Activated B cell treated with CpG ODN at 0.5 μM for 24 hours (primary cell): ENCODE measurements at places on chromosomes 5 and 9. TPM values are rescaled to one million over a fixed set of nuclear protein-coding genes. Genes with fewer than 3 reads are reported as not detected.

DNA sequence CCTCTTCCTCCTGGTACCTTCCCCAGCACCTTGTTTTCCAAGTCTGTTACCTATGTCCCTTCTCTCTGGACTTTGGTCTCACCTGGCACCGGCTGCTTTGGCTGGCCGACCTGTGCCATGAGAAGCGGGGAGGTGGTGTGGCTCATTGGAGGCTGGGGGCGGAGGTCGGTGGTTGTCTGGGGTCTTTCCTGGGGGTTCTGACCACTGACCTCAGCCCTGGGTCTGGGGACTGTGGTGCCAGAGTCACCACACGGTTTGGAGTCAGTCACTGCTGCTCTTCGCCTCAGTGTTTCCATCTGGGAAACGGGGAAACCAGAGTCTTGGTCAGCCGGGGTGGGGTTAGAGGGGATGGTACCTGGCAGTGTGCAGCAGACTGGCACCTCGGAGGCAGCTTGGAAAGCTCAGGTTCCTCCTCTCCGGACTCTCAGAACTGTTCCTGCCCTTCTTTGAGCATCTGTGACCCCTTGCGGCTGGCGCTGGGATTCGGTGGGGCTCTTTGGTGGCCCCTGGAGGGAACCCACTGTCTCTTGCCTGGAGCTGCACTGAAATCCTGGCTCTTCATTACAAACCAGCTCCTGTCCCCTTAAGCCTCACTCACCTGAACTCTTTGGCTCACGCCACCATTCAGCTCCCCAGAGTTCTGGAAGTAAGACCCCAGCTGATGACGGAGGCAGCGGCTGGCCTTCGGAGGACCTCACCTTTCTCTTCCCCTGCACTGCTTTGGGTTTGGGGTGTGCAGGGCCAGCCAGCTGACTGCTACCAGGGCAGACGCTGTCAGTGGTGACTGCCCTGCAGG, 4.1 kb upstream of the RXRA start:
- no peak for DNase-seq

GRCh38 chr5:57303985-57304384, 130.1 kb downstream of the GPBP1 start:
- DNase-seq = no peak

DNA sequence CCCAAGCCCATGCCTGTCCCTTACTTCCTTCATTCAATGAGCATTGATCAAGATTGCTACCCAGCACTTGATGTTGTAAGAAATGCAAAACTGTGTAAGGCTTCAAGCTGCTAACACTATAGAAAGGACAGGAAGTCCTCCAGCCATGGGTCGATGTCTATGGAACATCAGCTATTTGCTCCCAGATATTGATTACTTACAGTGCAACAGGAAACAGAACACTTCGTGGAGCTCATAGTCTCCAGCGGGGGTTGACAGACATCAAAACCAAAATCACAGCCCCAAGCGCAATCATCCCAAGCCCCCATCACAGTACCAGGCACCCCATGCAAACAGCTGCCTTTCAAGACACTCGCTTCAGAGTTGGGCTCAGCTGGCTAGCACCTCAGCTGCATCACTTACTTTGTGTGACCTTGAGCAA, 26.8 kb upstream of the DUSP1 start:
- no peak for DNase-seq

CD14 gene
- total RNA-seq = 0.54 and 1.2 TPM in 2 replicates

DNA sequence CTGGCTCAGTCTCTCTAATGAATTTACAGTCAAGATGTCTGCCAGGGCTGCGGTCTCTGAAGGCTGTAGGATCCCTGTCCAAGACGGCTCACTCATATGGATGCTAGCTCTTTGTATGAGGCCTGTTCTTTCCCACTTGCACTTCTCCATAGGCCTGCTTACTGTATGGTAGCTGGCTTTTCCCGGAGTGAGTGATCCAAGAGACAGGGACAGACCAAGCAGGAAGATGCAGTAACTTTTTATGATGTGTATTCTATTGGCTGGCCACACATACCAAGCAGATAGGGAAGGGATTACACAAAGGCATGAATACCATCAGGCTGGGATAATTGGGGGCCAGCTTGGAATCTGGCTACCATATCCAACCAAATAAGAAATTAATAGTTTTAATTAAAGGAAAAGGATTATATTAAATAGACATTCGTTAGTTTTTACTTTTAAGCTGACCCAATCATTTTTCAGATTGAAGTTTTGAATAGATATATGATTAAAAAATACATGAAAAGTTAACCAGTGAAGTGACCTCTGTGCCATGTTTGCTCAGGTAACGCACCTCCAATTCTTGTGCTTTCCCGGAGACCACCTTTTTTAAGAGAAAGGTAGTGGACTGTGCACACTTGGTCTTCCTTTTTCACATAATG, 20.6 kb downstream of the NSD1 start:
- DNase-seq = no peak

- no peak for DNase-seq
These were observed 117.8 kb upstream of the OSMR start for GRCh38 chr5:38728029-38728428.

ZNF883 gene
- total RNA-seq = 0.33 and 1.0 TPM in 2 replicates

ANKHD1 gene
- 166 and 187 TPM in 2 replicates for total RNA-seq

DNA sequence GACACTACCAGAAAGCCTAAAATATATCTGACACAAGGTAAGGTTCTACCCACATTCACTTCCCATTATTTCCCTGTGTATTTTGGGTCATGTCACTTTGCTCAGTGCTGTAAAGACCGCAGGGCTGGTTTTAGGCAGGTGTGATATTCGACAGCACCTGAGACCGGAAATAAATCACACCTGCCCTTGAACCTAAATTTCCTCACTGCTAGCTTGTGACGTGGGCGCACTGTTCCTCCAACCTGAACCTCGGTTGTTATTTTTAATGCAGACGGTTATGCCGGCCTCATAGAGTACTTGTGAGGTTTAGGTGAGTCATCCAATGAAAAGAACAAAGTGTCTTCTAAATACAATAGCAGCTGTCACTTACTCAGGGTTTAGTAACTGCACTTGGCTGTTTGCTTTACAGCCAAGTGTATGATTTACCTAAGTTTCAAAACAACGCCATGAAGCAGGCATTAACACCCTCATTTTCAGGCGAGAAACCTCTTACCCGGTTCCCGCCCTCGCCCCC, 20.7 kb upstream of the ZNF782 start:
- no peak for DNase-seq

DNA sequence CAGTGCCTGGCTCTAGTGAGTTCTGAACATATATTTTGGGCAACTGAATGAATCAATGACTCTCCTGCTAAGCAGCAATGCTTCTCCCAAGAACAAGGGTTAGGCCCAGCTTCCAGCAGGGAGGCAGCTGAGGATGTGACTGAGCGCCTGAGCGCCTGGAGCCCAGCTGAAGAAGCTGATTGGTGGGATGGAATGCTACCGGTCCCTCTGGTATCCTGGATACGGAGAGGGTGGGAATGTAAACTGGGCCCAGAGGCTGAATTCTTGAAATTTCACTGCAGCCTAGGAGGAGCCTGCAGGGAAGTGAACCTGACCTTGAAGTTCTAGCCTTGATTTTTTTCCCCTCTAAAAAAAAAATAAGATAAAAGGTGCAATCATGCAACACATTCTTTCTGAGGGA, 43.2 kb downstream of the WWC1 start:
- DNase-seq = no peak

DNA sequence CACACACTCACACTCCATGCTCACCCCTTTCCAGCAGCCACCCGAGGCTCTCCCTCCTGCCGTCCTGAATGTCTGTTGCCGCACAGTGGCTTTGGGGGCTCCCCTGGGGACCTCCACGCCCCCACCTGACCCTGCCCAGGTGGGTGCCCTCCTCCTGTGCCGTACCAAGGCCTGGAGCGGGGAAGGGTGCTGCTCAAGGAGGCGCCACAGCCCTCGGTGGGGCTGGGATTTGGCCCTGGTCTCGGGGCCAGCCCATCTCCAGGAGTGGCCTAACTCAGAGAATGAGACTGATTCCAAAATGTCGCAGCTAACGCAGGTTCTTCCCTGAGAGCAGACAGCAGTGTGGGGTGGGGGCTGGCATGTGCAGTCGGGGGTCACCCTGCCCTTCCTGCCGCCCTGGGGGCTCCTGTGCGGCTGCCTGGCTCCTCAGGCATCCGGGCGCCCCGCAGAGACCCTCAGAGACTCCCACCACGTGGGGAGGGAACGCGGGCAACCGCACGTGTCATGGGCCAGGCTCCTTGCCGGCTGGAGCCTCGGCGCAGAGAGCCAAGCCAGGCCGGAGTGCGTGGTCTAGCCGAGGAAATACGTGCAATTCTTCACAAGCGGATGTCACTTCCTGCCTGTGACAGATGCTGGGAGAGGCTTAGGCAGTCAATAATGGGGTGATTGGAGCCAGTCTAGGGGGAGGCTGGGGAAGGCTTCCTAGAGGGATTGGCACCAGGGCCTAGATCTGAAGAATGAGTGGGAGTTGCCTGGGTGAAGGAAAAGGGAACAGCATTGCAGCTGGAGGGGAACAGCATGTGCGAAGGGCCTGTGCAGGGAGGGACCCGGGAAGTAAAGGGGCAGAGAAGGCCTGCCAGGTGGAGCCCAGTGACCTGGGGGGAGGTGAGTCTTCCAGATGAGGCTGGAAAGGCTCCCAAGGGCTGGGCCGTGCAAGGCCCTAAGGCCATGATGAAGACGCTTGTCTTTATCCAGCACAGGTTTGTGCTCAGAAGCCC, 44.1 kb downstream of the C9orf50 start:
- DNase-seq = no peak

DNA sequence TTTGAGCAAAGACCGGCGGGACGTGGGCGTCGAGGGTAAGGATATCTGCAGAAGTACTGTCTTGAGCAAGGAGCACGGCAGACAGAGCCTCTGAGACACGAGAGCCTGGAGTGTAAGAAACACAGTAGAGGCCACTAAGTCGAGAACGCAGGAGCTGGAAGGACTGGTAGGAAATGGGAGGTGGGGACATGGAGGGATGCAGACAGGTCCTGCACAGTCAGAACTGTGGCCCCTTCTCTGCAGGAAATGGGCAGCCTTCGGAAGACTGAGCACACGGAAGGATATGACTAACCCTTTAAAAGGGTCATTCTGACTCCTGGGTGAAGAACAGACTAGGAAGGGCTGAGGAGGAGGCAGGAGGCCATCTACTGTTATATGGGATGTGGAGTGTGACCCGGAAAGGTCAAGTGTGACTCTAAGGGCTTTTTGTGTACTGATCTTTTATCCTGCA, 1.4 kb upstream of the CAMSAP1 start:
- no peak for DNase-seq

GRIA1 gene
- total RNA-seq = not detected in 2 replicates

COL23A1 gene
- not detected in 2 replicates for total RNA-seq

PCDHB6 gene
- not detected in 2 replicates for total RNA-seq

GRCh38 chr9:5857928-5858327, 25.0 kb upstream of the ERMP1 start:
- DNase-seq = no peak

DNA sequence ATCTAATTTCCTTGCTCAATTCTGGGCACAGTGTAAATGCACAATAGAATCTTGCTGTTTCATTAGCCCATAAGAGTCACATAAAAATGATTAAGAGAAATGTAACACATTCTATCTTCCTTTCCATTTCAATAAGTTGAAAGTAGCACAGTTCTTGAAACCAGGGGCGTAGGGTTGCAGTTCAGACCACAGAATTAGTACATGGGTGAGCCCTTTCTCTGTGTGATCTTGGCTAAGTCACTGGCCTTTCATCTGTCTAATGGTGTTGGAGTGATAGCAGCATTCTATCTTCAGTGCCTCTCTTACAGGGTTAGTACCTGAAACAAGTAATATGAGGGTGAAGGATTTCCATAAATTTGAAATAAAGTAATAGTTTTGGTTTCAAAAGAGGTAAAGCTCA, 445.3 kb upstream of the ZNF462 start:
- DNase-seq = no peak

DNA sequence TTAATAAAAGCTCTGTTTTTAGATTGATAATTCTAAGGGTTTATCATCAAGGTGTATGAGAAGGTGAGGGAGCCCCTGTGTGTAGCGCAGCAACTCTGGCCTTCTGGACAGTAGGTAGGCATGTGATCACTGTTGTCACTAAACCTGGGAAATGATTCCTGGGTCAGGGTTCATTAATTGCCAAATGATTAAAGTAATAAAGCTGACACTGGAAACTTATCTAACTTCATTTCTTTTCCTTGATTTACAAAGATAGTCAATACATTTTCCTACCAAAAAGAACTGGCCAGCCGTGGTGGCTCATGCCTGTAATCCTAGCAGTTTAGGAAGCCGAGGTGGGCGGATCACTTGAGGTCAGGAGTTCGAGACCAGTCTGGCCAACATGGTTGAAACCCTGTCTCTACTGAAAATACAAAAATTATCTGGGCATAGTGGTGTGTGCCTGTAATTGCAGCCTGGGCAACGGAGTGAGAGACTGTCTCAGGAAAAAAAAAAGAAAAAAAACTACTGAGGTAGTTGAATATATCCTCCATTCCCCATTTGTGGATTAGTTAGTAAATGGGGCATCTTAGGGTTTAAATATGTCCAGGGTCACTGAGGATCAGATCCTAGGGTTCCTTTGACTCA, 2.4 kb downstream of the EHMT1 start:
- DNase-seq = no peak

DNA sequence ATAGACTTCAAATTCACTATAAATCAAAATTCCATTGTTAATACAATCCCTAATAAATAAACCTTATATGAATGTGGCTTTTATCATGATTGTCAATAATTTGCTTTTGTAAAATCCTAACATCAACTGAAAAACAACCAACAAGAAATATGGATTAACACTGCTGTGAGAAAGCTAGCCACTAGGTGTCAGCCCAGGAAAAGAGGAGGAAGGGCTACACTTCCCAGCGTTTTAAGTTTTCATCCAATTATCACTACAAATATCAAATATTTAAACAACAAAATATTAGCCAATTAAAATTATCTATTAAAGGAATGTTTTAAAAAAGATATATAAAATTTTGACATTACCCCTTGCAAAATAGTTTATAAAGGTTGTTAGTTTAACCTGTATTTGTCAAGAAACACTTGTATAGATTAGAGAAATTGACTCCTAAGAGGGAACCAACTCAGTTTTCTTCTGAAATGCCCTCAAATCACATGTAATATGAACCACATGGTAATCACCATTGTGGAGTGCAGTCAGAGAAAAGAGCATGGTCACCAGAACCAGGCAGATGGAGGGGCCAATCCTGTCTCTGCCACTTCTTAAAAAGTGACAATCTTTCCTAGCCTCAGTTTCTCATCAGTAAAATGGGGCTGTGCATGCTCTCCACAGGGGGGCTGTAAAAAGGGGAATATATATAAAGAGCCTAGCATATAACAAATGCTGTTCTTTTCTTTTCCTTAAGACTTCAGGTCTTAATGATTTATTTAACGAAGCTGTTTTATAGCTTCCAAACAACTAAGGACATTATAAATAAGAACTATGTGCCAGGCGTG, 188.2 kb downstream of the CRB2 start:
- no peak for DNase-seq

DNA sequence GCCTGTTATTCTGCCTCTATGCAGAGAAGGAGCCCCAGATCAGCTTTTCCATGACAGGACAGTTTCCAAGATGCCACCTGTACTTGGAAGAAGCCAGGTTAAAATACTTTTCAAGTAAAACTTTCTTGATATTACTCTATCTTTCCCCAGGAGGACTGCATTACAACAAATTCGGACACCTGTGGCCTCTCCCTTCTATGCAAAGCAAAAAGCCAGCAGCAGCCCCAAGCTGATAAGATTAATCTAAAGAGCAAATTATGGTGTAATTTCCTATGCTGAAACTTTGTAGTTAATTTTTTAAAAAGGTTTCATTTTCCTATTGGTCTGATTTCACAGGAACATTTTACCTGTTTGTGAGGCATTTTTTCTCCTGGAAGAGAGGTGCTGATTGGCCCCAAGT, 301 bp upstream of the IL4 start:
- no peak for DNase-seq
